ENCODE measurements at places on chromosomes 3 and 15.

- no peak for DNase-seq
These were observed 443.3 kb downstream of the VGLL3 start for GRCh38 chr3:86547692-86548091.

- DNase-seq: peak; percentile 7
These were observed 290.4 kb upstream of the CTDSPL start for GRCh38 chr3:37571269-37571668.

GRCh38 chr3:46865546-46865945 is 2.3 kb upstream of the MYL3 start:
- DNase-seq: no peak

- DNase-seq: no peak
These were observed at the start of gene NPAP1 for GRCh38 chr15:24675332-24676144. NPAP1 (plus strand) TSS chr15:24675775; CDS start chr15:24675868, 93 bp downstream.

DNA sequence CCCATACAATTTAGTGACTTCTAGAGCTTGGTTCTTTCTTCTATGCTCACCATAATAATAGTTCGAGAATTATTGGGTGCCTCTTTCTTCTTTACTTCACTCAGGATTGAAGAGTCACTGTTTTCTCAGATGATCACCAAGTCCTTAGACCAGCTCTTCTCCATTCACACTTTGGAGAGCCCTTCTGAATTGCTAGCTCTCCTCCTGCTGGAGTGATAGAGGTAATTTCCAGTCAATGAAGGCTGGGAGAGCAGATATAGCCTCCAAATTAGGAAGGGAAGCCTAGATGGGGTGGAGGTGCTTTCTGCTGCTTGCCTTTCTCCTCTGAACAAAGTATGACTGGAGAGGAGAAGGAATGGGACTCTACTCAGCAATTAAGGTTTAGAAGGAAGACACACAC is 10.7 kb upstream of the BBX start:
- peak; percentile 7 for DNase-seq

DNA sequence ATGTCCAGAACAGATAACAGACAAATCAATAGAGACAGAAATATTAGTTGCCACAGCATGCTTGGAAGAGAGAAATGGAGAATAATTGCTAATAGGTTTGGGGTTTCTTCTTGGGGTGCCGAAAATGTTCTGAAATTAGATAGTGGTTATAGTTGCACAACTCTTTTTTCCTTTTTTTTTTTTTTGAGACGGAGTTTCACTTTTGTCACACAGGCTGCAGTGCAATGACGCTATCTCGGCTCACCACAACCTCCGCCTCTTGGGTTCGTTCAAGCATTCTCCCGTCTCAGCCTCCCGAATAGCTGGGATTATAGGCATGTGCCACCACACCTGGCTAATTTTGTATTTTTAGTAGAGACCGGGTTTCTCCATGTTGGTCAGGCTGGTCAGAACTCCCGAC is 163.3 kb downstream of the PLCH1 start:
- no peak for DNase-seq

DNA sequence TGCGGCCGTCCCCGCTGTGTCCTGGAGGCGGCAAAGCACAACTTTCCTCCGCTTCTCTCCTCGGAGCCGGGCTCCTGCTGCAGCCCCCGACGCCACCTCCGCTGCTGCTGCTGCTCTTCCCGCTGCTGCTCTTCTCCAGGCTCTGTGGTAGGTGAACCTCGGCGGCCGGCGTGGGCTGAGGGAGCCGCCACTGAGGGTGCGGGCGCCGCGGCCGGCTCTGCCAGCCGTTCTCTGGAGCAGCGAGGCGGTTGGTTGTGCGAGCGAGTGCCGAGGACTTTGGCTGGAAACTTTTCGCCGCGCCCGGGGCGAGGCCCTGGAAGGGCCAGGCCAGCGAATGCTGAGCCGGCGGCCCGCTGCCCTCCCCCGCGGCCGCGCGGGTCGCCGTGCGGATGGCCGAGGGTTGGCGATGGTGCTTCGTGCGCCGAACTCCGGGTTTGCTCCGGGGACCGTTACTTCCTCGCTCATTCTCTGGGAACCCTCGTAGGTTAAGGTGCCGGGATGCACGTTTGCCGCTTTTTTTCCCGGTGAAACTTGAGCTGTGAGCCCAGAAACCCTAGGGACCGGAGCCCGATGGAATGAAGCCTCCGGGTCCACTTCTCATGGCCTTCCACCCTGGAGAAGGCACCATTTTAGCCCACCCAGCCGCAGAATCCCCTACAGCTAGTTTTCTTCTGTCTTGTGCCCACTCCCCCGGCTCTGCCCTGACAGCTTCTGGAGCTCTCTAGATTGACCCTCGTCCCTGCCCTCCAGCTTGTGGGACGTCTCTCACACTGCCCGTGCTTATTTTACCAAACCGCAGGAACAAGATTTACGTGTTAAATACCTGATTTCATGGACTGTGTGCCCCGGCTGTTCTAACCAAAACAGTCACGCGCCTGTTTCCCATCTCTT is 660 bp downstream of the NECTIN3 start:
- peak; percentile 71 for DNase-seq

DNA sequence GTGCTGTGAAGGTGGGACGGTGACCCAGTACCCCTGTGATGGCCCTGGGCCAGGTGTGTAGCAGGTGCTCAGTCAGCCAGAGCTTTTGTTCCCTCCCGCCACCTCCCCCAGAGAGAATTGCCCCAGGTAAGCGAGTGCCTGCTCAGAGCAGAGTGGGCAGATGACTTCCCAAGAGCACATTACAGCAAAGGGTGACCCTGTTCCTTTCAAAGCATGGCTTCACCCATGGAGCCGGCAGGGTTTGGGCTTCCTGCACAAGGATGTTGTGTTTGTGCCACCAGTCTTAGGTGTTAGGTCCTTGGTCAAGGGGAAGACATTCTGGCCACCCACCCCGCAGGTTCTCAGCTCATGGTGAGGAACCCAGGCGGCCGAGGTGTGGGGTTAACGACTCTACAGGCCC is 30.7 kb downstream of the SLC6A6 start:
- no peak for DNase-seq

DNA sequence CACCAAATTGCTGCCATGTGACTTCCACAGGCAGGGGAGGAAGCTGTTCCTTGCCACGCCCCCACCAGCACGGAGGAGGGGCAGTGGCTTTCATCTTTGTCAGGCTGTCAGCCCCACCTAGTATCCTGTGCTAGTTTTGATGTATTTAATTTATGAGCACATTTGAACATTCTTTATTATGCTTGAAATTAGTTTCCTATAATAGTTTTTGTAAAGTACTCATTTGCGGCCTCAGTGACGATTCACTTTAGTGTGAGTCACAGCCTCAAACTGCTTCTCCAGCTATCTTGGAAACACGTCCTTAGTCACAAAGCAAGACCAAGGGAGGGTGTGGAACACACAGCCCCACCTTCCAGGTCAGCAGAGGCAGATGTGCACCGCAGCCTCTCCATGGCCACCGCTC is 239.9 kb upstream of the ATP10A start:
- no peak for DNase-seq

GRCh38 chr15:39285663-39286062 is 295.2 kb upstream of the THBS1 start:
- DNase-seq: peak; percentile 49

DNA sequence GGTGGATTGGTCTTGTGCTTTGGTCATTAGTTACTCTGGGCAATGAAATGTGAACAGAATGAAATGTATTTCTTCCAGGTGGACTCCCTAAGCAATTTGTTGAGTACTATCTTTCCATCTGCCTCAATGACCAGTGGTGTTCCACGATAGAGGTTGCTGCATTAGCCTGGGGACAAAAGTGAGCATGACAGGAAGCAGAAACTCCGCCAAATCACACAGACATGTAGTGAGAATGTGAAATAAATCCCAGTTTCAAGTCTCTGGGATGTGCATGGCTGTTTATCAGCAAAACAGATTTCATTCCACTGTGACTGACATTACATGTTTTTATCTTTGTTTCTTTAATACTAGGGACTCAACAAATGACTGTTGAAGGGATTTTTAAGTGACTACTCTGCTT is 63.3 kb upstream of the DCBLD2 start:
- DNase-seq: no peak

GRCh38 chr15:28960979-28961378 is 75.2 kb downstream of the APBA2 start:
- DNase-seq: peak; percentile 19

- DNase-seq: no peak
These were observed 29.2 kb downstream of the PLXNA1 start for GRCh38 chr3:127012091-127012490.

All from adipocyte (in vitro differentiated cells).